Bronchial epithelial cell (primary cell): ENCODE measurements at places on chromosomes 7 and 10.

GRCh38 chr7:33940503-33940902 lies 35.2 kb downstream of the BMPER start:
- peak; percentile 63 for DNase-seq

- DNase-seq: no peak
Observed at GRCh38 chr7:119838444-119838843, 434.5 kb upstream of the KCND2 start.

GRCh38 chr10:129511758-129512157 lies 44.7 kb downstream of the MGMT start:
- no peak for DNase-seq

GRCh38 chr7:407721-408539 lies 111.7 kb downstream of the PDGFA start:
- DNase-seq: no peak
